Fibroblast of upper back skin (primary cell): ENCODE measurements at places on chromosomes 2 and 18.

- no peak for DNase-seq
These were observed 11.4 kb upstream of the SLC20A1 start for GRCh38 chr2:112634153-112634873.

DNA sequence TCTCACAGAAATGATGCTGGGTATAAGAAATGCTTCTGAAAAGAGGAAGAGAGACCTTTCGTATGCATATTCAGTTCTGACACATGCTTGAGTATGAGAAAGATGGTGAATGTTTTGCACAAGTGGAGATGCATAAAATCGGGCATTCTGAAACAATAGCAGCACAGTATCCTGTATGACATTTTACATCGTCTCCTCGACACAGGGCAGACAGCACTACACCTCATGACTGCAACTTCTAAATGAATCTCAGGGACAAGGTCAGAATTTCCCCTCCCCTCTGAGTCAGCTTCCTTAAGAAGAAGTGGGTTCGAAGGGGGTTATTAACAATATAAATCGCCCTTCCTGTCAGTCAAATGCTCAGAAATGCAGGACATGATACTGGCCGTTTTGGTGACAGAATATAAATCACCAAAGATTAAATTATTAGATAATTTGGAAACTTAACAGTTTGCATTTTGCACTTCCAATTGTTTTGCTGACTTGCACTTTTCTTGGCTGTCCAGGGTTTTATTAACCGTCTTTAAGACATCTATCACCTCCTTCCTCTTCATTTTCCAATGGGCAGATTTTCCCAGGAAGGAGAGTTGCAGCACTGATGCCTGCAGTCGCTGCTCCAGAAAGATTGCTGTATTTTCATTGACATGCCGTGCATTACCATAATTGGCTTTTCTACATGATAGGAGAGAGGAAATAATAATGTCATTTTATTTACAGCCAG lies 57.2 kb downstream of the TSHZ1 start:
- no peak for DNase-seq

- DNase-seq: no peak
These were observed 138.2 kb downstream of the ASXL3 start for GRCh38 chr18:33716061-33716683.

GRCh38 chr2:15625344-15626036 lies 33.8 kb downstream of the DDX1 start:
- DNase-seq: no peak

DNA sequence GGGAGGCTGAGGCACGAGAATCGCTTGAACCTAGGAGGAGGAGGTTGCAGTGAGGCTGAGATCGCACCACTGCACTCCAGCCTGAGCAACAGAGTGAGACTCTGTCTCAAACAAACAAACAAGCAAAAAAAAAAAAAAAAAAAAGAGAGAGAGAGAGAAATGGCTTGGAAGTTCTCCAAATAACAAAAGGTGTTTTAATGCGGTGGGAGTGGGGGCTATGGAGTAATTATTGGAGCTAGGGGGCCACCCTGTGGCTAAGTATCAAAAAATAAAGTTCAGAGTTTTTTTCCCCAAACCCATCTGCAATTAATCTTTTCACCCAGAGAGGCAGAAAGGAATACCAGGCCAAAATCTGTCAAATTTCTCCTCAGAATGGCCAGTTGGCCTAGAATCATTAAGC lies 23.0 kb upstream of the CEP68 start:
- peak; percentile 23 for DNase-seq

DNA sequence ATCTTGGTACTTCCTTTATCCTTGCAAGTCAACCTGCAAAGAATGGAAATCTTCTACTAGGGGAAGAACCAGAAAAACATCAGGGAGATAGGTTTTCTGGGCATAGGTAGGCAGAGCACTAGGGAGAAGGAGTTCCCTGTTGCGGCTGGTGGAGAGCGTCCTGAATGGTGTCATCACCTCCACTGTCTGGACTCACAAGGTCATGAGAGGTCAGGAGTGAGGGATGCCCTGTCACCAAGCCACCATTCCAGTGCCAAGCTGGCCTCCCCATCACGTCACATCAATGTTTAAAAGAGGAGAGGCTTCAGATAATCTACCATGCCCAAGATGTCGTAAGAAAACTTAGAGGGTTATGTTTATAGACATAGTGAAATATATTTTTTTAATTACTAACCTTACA lies 72.1 kb downstream of the BCL2 start:
- DNase-seq: no peak

- DNase-seq: no peak
These were observed 220.9 kb downstream of the DYSF start for GRCh38 chr2:71674158-71674851.

DNA sequence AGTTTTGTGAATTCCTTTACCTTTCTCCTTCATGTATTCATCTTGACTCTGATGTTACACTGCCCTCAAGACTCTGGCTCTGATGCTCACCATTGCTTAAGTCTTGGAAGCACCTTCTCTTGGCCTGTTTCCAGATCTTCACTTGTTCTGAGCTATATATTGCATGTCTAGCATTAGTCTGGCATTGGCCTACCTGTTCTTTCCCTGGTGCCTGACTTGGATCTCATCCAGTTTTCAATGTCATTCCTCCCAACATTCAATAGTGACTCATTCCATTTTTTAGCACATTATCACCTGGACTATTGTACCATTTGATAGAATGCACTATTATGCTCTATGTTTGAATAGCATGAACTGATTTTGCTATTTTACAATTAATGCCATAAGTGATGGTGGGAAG lies 127.3 kb upstream of the NYAP2 start:
- DNase-seq: no peak

GRCh38 chr2:153971855-153972254 lies 100.1 kb downstream of the GALNT13 start:
- DNase-seq: no peak

DNA sequence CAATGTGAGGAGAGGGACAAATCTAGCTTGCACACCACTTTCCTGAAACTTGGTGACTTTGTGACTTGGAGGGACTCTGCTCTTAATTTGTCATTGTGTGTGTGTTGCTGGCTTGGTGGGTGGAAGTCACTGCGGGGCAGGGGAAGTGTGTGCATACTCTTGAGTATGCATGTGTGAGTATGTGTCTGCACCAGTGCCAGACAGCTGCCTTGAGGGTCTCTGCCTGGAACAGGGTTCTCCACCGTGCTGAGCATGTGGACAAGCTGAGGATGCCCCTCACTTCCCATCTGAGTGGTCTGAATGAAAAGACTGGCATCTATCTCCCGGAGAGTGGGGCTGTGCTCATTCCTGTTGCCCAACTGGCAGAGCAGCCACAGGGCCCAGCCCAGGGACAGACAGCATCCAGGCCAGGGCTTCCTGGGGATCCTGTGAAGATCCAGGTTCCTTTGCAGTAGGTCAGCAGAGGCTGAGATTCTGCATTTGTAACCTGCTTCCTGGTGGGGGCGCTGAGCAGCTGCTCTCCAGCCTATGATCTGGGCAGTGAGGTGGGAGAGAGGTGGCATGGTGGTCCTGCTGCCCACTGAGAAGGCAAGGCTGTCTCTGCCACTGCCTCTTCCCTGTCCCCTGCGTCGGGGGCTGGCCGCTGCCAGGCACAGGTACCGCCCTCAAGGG lies 138.9 kb upstream of the HAAO start:
- DNase-seq: no peak

DNA sequence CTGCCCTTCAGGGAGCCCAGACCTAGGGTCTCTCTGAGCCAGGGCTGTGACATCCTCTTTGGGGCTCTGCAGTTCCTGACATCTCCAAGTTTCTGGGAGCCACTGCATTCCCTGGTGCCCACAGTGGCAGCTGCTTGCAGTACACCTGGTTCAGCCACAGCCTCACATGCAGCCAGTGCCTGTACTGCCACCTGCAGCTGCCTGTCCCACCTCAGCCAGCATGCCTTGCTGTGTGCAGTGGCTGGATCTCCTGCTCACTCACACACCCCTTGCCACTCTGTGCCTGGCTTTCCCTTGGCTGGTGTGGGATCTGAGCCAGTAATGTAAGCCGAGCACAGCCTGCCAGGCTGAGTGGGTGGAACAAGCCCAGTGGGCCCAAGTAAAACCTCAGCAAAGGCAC lies 1288.7 kb downstream of the CNTNAP5 start:
- no peak for DNase-seq

GRCh38 chr18:12883372-12883683 lies 709 bp downstream of the PTPN2 start:
- DNase-seq: peak; percentile 7
